ENCODE measurements at places on chromosomes 5 and 9. TPM values are rescaled to one million over a fixed set of nuclear protein-coding genes. Genes with fewer than 3 reads are reported as not detected.

TEX48 gene
- not detected for total RNA-seq

SMIM33 gene
- total RNA-seq, result not detected

FCN2 gene
- 0.16 TPM for total RNA-seq

SLC4A9 gene
- total RNA-seq, result 0.08 TPM

SV2C gene
- 0.12 TPM for total RNA-seq

IL7R gene
- total RNA-seq, result 1.7 TPM

BTF3 gene
- total RNA-seq, result 764 TPM

GLRA1 gene
- total RNA-seq, result not detected

MYMK gene
- not detected for total RNA-seq

PALM2AKAP2 gene
- total RNA-seq, result 0.88 TPM

ZDHHC11 gene
- total RNA-seq, result 11.2 TPM
